GF-D8 (cell line): ENCODE measurements at places on chromosomes 4 and X.

- DNase-seq = no peak
Measured at GRCh38 chr4:108036213-108036612, 46.5 kb downstream of the HADH start.

- no peak for DNase-seq
Measured at GRCh38 chr4:154961263-154961662, 180.2 kb downstream of the RBM46 start.

DNA sequence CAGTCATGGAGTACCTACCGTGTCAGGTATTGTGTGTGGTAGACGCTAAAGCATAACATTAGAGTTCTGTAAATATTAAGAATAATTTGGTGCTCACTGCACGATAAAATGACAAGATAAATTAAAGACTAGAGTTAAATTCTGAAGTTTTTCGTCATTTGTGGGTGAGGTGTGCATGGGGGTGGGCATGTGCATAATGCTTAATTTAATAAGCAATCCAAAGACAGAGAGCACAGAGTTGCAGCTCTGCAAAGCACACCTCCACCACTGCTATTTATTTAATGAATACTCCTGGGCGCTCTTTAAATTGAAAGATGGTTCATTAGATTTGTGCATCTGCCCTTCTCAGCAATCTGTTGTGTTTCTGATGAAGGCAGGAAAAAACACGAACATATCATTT lies 62.6 kb downstream of the GATB start:
- DNase-seq = no peak

DNA sequence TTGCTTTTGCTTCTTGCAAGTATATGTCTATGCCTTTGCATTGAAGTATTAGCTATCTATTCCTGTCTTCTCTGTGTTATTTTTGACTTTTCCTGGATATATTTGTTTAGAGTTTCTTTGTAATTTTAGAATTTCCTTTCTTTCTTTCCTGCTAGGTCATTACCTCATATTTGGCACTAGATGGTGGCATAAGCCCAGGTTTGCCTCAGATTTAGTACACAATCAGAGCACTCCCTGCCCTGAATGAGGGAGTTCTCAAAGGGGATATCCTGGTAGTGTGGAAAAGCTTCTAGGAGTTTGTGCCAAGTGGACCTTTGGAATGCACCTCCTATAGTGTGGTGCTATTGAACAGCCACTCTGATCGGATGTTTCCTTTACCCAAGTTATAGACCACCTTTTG lies 181.6 kb downstream of the UGT8 start:
- no peak for DNase-seq

GRCh38 chrX:155745792-155746191 lies 133.0 kb upstream of the TMLHE start:
- no peak for DNase-seq

DNA sequence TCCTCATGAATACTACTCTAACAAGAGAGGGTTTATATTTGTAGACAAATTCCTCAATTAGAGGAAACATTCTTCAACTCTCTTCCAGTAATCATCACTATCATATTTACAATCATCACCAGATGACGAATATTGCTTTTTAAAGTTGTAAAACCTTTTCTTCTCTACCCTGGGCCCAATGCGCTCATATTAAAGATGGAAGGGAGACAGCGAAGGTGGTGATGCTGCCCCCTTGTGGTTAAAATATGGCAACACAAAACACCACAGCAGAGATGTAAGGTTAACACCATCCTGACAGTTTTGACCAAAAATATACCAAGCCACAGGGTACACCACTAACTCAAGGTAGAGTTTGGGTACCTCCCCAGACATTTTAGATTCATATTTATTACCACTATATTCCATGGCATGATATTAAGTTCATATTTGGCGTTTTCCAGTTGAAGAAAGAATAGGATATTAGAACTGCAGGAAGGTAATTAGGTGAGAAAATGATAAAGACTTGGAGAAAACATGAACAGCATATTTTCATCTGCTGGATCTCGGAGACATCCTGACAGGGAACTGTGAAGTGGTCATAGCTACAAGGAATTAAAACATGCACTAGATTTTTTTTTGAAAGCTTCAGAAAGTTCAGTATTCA lies 72.8 kb downstream of the SLC9A7 start:
- DNase-seq = no peak

- no peak for DNase-seq
Measured at GRCh38 chr4:84964995-84965552, 1.4 kb downstream of the WDFY3 start.

GRCh38 chr4:38065900-38066299 lies 105.7 kb downstream of the PTTG2 start:
- DNase-seq = no peak

GRCh38 chr4:161664740-161665139 lies 499.1 kb downstream of the FSTL5 start:
- DNase-seq = no peak

DNA sequence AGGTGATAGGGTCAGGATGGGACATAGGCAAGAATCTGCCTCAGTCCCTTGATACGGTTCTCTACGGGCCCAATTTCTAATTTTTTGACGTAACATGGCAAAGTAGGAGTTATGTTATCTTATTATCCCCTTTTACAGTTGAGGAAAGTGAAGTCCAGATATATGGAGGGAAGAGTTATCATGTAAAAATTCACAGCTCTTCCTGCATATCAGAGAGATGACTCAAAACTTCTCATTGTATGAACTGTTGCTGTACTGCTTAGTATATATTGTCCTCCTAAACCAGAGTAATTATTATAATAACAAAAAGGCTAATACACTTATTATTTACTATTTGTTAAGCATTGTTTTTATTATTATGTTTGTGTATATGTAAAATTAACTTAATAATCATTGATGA lies 260.5 kb upstream of the IGFBP7 start:
- DNase-seq = no peak

DNA sequence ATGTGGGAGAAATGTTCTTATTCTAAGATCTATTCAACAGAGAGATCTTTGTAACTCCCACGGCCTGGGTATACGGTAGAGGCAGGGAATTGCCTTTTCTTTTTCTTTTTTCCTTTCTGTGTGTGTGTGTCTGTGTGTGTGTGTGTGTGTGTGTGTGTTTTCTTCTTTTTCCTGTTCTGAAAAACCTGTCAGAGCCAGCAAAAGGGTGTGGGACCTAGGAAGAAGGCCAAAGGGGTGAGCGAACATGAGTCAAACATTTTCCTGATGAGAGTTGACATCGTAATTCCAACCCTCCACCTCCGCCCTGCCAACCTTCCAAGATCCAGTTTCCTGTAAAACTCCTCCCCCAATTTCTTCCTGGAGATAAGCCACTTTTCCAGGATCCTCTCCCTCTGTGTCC lies 2.8 kb upstream of the CHIC2 start:
- no peak for DNase-seq

DNA sequence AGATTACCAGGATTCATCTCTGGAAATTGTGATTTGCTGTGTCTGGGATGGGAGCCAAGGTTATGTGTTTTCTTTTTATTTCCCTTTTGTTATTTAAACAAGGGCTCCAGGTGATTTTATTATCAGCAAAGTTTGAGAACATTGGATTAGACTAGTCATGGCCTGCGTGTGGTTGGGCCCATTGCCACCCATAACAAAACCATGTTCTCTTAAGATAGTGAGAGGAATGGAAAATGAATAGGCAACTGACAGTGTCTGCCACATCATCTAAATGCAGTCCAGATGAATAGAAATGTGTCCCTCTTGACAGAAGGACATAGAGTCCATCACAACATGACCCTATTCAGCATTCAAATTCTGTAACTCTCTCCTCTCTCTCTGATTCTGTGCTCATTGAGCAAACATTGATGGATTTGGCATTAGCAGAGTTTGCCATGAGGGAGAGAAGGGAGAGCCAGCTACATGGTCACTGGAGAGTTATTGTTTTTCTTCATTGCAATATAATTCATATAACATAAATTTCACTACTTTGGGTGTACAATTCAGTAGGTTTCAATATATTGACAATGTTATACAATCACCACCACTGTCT lies 11.7 kb downstream of the XK start:
- no peak for DNase-seq

DNA sequence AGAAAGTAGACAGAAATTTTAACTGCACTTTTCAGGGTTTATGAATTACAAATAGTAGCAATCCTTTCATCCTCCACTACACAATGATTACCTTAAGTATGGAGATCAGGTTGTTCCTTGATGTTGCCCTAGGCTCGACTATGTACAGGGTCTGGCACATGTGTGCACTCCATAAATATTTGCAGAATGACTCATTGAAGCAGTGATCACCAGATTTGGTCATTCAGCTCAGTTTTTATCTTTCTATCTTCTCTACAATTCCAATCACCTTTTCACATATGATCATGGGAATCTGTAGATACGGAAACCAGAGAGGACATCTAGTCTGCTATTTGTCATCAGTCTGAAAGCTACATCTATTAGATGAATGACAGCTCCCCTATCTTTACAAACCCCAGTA lies 171.7 kb upstream of the HCCS start:
- DNase-seq = no peak

DNA sequence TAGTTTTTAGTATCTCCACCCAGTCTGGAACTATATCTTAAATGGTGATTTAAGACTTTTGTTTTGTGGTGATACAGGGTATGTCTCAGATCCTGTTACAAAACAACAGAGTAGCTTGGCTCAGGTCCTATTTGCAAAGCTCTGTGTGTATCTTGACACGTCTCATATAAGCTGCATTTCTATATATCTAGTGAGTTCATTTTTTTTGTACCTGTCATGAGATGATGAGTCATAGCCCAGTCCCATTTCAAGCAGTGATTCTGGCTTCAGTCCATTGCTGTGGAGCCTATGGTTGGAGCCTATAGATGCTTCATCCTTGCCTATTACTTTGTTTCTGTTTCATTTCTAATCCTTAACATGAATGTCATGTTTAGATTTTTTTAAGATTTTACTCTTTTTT lies 23.0 kb downstream of the GRXCR1 start:
- no peak for DNase-seq

DNA sequence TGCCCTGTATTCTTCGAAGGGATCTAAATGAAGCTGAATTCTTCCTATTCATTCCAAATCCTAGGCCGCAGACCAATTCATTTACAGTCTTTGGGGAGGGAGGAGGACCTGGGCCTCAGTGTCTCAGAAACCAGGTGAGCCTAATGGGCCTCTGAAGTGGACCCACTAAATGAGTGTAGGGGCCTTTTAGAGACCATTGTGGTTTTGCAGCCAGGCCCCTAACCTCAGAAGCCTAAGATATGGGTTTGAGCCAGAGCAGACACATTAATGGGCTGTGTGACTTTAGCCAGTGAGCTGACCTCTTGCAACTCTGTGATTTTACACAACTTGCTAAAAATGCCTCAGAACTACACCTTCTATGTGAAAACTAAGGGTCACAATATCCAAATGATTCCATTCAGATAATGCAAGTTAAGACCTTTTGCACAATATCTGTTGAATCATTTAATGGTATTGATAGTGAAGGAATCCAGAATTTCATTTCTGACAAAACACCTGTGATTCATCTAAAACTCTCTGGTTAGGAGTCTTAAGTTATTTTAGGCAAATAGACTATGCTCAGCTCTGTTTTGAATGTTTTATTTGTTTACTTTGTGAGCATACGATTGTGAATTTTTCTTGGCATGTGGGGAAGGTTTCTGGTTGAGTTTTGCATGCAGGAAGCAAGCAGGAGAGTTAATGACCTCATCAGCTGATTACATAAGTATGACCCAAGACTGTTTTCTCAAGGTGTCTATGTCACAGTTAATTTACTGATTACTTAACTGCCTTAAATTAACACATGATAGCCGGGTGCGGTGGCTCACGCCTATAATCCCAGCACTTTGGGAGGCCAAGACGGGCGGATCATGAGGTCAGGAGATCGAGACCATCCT lies 75.0 kb downstream of the EVC start:
- no peak for DNase-seq

GRCh38 chr4:173074501-173074946 lies 94.1 kb upstream of the GALNT7 start:
- DNase-seq = peak; percentile 25

- DNase-seq = no peak
Measured at GRCh38 chrX:150558424-150558823, 10.0 kb upstream of the MTM1 start.

- peak; percentile 38 for DNase-seq
Measured at GRCh38 chrX:111006116-111006515, 89.9 kb upstream of the PAK3 start.
